ENCODE measurements at places on chromosomes 16 and 17. TPM values are rescaled to one million over a fixed set of nuclear protein-coding genes. Genes with fewer than 3 reads are reported as not detected.

TBC1D3H gene
- total RNA-seq, result not detected

ABCA6 gene
- total RNA-seq, result not detected

KIF18B gene
- total RNA-seq, result 36.8 TPM

RRAD gene
- 53.2 TPM for total RNA-seq

SALL1 gene
- total RNA-seq, result 0.29 TPM

OTOP3 gene
- not detected for total RNA-seq

ELOB gene
- 517 TPM for total RNA-seq

CDR2L gene
- 72.0 TPM for total RNA-seq

CNGB1 gene
- total RNA-seq, result 0.08 TPM

EFNB3 gene
- 1.3 TPM for total RNA-seq

DOC2B gene
- 2.2 TPM for total RNA-seq

SLC22A31 gene
- total RNA-seq, result 1.0 TPM

ACAP1 gene
- 2.4 TPM for total RNA-seq

DNAAF8 gene
- total RNA-seq, result 1.4 TPM

CSHL1 gene
- total RNA-seq, result not detected

C16orf92 gene
- total RNA-seq, result not detected

G6PC1 gene
- not detected for total RNA-seq

IL34 gene
- 0.43 TPM for total RNA-seq

HAS3 gene
- total RNA-seq, result 45.5 TPM

HES7 gene
- total RNA-seq, result 5.4 TPM

SCIMP gene
- not detected for total RNA-seq

ALOX12 gene
- total RNA-seq, result not detected

TCAP gene
- 0.80 TPM for total RNA-seq

HP gene
- not detected for total RNA-seq

CMTM2 gene
- not detected for total RNA-seq

Data from A549 treated with AZD2906 at 1 μM for 4 hours (cell line).